ENCODE measurements at places on chromosomes 1 and 21.

GRCh38 chr1:167126317-167126716 is 32.4 kb downstream of the STYXL2 start:
- no peak for DNase-seq

DNA sequence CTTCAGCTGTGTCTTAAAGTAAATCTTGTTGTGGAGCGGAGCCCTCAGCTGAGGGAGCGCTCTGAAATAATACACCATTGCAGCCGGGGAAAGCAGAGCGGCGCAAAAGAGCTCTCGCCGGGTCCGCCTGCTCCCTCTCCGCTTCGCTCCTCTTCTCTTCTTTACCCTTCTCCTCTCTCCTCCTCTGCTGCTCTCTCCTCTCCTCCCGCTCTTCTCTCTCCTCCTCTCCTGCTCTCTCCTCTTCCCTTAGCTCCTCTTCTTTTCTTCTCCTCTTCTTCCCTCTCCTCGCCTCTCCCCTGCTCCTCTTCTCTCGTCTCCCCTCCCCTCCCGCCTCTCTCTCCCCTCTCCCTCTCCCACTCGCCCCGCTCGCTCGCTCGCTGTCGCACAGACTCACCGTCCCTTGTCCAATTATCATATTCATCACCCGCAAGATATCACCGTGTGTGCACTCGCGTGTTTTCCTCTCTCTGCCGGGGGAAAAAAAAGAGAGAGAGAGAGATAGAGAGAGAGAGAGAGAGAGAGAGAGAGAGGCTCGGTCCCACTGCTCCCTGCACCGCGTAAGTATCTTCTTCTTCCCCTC is at the start of gene PROX1:
Gene PROX1, plus strand, starts transcription at position 47 of the 580 bp plus-strand sequence. CDS start 8,563 bp downstream, outside the sequence.
- no peak for DNase-seq

DNA sequence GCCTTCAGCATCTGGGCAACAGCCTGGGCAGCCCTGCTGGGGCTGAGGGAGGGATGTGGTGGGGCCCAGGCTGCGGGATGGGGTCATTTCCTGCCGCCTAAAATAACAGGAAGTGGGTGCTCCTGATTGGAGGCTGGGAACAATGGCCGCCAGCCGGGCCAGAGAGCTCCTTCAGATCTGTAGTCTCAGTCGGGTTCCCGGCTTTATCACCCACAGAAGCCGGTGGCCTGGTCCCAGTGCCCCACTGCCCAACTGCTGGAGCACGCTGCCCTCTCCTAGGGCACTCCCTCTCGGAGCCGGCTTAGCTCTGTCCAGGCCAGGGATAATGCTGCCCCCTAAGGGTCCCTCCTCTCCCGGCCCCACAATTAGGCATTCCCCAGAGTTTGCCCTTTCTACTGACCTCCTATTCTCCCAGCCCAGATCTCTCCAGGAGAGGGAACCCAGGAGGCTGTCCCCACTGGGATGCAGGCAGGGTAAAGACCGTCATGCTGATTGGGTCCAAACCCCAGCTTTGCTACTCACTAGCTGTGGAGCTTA is 5.1 kb downstream of the MAP7D1 start:
- peak; percentile 75 for DNase-seq

DNA sequence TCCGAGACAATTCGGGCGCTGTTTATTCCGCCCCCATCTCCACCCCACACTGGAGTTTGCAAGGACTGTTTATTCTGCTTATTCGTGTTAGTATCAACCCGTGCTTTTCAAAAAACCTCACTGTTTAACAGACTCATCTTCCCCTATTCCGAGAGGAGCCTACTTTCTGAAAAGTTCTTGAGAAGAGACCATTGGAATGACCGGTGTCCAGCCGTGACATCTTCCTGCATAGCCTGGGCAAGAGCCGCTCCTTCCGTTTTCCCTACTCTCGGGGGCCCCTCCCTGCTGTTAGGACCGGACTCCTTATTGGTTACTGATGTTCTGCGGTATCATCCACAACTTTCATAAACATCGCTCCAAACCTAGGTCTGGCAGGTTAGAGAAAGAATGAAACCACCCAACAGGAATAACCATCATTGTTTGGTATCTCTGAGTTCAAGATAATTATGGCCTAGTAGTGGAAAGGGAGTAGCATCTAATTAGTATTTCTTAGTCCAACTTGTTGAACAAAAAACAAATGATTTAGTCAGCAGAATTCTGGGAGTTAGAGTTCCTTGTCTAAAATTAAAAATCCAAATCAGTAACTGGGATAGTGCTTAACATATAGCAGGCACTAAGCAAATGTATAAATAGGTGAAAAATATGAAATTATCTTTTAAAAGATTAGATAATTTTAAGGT is 837 bp downstream of the STXBP3 start:
- DNase-seq = peak; percentile 89

GRCh38 chr1:34597877-34598514 is 156.9 kb upstream of the GJB5 start:
- DNase-seq = peak; percentile 15

- DNase-seq = no peak
Measured at GRCh38 chr1:76961820-76962207, 94.5 kb downstream of the ST6GALNAC5 start.

Measured in cardiac fibroblast (primary cell).